ENCODE measurements at places on chromosomes 6 and 20.

DNA sequence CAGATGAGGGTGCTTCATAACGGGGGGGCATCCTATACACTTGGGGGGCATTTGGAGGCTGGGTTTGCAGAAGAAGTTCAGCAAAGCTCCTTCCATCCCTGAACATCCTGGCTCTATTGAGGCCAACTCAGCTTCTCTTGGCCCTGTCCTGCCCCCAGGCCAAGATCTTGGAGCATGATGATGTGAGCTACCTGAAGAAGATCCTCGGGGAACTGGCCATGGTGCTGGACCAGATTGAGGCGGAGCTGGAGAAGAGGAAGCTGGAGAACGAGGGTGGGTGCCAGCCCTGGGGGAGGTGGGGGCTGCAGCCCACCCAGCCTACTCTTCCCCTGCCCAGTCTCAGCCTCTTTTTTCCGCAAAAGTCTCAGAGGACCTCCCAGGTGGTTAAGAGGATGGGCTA, 17.2 kb downstream of the GDAP1L1 start:
- DNase-seq, result no peak

- no peak for DNase-seq
Measured at GRCh38 chr20:1357921-1358671, 29.2 kb upstream of the SDCBP2 start.

DNA sequence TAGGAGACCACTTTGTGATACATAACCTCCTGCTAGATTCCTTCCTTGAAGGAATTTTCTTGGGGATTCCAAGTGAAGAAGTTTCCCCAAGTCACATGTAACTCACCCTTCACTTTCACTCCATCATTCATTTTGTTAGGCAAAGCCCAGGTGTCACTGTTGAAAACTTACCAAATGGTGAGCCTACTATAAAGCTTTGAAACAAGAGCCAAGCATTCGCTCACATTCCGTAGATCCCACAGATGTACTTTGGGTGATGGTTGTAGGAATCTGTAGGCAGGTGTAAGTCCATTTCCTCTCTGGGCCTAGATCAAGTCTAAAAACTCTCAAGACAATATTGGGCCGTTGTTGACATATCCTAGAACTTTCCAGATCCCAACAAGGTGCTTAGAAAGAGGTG, 74.1 kb downstream of the PRDM1 start:
- DNase-seq, result no peak

- DNase-seq, result no peak
Measured at GRCh38 chr6:75673884-75674283, 72.2 kb downstream of the SENP6 start.

DNA sequence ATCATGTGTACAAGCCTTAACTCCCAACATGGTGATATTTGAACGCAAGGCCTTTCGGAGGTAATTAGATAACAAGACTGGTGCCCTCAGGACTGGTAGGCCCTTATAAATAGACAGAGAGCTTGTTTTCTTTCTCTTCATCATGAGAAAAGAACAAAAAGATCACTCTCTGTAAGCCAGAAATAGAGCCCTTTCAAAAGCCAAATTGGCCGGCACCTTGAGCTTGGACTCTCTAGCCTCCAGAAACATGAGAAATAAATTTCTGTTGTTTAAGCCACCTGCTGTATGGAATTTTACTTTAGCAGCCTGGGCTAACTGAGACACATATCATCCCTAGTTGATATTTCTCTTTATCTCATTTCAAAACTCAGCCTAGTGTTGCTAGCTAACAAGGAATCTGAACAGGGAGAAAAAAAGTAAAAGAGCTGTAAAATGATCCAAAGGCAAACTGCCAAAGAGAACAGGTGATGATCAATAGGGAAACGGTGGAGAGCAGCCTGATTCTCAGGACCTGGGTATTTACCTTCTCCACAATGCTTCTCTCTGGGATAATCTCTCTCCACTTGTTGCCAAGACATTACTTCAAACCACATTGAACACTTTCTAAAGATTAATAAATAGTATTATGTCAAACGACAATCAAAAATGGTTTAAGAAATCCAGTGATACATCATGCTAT, 6.1 kb downstream of the COL21A1 start:
- no peak for DNase-seq

- no peak for DNase-seq
Measured at GRCh38 chr20:58018590-58018989, 209.9 kb downstream of the ANKRD60 start.
